Activated naive CD8-positive, alpha-beta T cell treated with anti-CD3 and anti-CD28 coated beads, Interleukin-2, amount 50 U/mL, for 24 hours (primary cell): ENCODE measurements at places on chromosomes 13 and 19.
A peak's percentile ranks its signal among the peaks of the same experiment; 100 is the strongest.

DNA sequence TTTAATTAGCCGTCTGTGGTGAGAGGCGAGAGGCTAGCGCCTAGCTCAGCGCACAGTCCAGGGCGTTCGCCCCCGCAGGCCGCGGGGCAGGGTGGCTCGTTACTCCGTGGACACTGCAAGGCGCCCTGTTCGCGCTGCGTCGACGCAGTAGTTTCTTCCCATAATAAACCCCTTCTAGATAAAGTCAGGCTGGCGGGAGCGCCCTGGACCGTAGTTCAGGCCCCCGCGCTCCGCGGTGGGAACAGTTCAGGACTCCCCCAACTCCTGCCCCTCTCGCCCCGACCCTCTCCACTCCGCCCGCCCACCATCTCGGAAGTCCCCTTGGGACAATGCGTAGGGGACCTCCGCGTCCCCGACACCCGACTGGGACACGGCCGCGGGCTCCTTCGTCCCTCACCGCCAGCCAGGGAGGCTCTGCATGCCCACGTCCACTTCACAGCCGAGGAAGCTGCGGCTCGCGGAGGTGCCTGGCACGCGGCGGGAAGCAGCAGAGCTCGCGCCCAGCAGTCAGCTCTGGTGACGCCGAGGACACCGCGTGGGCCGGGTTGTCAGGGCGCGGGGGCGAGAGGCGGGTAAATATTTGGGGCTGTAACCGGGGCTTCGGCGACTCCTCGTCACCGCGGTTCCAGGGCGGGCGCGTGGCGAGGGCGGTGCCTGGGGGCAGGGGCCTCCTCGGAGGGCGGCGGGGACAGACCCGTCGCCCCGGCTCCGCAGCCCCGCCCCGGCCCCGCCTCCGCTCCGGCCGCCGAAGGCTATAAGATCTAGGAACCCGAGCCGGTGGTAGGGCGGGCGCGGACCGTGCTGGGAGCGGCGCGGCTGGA is at the start of gene RGCC:
RGCC (plus strand) TSS at position 783 of the 821 bp plus-strand sequence. CDS start 158 bp downstream, outside the sequence.
- DNase-seq, result peak; percentile 97

- DNase-seq, result peak; percentile 78
Observed at GRCh38 chr19:19554074-19555023, 16.3 kb downstream of the CILP2 start.

GRCh38 chr13:102141625-102142472 is 260.0 kb downstream of the FGF14 start:
- no peak for DNase-seq

DNA sequence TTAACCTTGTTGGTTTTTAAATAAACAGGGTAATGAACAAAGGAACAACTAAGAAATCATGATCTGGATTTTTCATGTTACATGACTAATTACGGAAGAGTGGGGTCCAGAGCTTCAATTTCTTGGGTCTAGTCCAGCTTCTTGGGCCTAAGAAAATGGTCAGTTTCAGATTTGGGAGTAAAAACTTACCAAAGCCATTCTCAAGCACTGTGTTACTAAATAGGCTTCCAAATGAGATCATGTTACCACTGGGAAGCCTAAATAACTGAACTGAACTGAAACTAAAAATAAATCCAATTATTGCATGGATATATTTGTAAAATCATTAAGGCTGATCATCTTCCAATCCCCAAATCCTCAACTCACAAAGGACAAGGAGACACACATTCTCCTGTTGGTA is 13.9 kb downstream of the TBC1D4 start:
- DNase-seq, result no peak

- no peak for DNase-seq
Observed at GRCh38 chr13:76707360-76707759, 178.8 kb downstream of the KCTD12 start.

DNA sequence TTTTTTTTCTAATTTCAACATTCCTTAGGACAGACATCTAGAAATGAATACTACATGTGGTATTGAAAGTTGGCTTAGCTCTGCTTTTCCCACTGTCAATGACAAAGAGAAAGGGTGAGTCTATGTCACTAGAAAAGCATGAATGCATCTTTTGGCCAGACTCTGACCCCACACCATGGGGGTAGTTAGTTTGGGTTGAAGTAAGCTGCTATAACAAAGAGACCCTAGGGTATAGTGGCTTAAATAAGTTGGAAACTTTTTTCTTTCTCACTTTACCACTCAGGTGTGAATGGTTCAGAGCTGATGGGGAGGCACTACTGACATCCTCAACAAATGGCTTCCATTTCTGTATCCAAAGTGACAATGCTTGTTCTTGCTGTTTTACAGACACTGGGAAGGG is 161.5 kb downstream of the DLEU7 start:
- DNase-seq, result no peak

- DNase-seq, result no peak
Observed at GRCh38 chr13:94702181-94703041, 9.9 kb downstream of the SOX21 start.

DNA sequence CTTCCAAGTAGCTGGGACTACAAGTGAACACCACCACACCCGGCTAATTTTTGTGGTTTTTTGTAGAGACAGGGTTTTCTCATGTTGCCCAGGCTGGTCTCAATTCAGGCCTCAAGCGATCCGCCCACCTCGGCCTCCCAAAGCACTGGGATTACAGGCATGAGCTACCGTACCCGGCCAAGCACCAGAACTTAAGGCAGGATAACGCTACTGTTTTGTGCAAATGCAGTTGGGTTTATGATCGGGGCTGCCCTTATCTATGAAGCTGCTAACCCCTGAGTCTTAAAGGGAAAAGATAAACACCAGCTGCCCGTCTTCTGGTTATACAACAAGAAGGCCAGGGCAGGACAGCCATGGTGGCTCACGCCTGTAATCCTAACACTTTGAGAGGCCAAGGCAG is 12.6 kb upstream of the TM6SF2 start:
- DNase-seq, result no peak

DNA sequence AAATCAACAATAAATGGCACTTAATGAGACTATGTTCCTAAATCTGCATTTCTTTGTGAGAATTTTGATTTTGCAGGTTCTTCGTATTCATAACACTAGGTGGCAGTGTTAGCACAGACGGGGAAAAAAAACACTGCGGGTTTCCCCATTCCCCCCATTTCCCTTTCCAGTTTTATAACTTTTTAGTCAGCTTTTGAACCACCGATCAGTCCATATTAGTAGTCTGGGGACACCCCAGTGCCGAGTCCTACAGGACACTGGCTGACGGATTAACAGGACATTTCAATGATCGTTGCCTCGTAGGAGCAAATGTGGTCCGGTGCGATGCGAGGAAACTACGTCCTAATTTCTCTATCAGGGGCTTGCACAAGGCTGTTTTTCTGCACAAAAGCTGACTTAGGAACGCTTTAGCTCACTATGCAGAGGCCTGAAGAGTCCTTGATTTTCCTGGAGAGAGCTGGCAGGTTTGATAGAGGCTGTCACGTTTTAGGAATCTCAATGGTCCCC is 234.3 kb downstream of the LMO7 start:
- DNase-seq, result no peak

DNA sequence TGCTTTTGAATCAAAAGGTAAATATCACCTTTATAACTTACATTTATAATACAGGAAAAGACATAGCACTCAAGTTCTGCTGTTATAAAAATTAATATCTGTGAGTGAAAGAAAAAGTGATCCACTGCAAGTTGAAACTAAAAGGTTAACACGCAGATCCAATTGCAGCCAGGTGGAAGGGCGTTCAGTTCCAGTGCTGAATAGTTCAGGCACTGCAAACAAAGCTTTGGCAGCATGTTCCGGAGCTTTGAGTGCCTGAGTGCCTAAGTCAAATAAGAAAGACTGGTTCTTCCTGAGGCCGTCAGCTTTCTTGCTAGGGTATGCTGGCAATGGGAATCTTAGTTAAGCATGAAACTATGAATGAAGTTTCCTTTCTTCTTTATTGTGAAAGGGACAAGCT is 200.3 kb downstream of the LMO7 start:
- DNase-seq, result no peak

DNA sequence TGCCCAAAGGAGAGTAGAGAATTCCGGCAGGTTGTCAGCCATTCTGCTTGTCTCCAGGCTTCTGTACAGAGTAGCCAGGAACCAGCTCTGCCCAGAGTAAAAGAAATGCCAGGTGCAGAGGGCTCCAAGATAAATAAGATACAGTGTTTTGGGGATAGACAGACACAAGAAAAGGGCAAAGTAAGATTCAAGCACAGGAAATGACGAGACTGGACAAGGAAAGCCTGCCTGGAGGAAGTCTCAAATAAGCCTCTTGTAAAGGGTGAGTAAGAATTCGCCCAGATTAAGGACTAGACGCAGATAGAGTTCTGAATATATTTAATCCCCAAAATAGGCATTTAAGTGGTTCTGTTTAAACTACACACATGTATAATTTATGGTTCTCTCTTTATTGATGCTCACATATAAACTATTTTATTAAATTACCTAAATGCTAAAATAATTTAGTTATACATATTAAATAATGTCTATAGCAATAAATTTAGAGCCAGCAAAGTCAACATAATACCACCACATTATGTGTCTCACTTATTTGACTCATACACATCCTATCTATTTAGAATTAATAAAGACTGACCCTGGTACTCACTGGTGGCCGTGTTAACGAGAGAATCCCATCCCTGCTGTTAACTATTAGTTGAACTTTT is 98.4 kb upstream of the RAP2A start:
- DNase-seq, result no peak

DNA sequence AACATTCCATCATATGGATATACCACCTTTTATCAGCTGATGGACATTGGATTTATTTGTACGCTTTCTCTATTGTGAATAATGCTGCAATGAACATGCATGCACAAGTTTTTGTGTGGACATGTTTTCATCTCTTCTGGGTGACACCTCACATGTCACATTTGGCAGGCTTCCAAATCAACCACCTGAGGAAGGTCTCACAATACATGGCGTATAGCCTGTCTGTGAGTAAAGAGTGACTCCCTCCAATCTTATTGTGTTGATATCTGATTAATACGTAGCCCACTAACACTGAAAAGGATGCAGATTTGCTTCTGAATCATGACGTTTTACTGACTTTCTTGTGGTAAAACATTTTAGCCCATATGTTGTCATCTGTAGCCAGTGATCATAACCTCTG is 61.1 kb downstream of the SLC15A1 start:
- no peak for DNase-seq

DNA sequence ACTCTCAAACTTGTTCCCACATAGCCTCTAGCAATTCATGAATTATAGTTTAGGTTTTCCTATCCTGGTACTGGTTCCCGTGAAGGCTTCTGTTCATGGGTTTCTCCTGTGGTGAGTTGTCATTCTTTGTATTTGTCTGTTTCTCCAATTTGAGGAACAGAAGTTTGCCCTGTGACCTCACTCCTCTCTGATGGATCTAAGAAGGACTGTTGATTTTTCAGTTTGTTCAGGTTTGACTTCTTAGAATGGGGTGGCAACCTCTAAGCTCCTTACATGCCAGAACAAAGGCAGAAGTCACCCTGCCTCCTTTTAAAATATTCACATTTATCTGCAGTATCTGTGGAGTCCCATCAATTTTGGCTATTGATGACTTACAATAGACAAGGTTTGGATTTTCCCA is 354.0 kb downstream of the SPRY2 start:
- no peak for DNase-seq

- no peak for DNase-seq
Observed at GRCh38 chr19:6030214-6030507, 52.2 kb upstream of the RANBP3 start.
